NCI-H187 treated with DMSO at 0.1 percent for 48 hours (cell line): ENCODE measurements at places on chromosomes 5 and 9.

GRCh38 chr5:39015743-39016586, 58.2 kb downstream of the RICTOR start:
- no peak for DNase-seq

DNA sequence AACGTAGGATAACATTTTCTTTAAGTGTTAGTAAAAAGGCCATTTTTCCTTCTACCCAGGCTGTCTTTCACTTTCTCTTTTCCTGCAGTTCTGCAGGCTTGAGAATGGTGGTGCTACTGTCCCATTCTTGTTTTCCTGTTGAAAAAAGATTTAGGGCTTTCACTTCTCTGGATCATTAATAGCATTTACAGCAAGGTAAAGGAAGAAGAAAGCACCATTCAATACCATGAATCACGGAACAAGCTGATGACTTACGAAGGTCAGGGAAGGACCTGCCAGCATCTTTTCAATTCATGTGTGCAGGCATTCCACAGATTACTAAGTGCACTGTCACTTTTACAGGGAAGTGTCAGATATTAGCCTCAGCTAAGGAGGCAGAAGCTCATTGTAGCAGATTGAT, 292.8 kb downstream of the YTHDC2 start:
- DNase-seq = no peak

DNA sequence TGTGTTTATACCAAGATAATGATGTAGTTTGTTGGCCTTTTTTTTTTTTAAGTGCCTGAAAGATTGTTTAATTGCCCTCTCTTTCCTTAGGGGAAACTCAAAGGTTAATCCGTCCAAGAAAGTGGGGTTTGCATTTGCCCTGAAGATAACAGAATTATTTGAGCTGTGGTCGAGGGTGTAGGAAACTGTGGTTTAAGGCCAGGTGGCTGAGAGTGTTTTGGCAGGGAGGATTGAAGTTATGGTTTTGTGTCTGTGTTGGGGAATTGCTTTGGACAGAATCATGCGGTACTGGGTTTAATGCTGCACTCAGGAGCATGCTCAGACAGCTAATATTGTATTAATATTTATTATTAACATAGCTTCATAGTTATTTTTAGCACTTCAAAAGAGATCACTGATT, 509.8 kb downstream of the EBF1 start:
- DNase-seq = no peak

DNA sequence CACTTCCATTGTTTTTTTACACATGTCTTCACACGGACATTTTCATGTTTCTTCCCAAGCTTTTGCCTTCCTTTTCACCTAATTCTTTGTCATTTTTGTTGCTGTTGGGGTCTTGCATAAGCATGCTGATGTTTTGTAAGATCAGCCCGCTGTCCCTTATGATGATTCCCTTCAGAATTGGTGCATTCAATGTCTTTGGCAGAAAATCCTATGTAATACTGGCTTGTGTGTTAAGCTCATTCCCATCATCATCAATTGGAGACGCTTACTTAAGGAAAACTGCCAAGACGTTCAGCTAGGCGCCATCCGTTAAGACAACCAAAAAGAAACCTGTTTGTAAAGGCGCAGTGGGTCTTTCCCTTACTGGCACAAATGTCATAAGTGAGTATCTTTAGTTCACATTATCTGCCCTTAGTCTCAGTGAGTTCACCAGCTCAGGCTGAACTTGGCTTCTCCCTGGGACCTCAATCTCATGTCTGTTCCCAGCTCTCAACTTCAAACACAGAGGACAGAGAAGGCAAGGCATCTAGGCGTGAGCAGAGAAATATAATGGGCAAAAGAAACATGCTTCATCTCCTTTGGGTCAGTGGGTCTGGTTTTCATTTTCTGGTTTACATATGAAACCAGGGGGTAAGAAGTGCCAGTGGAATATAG, 97.9 kb downstream of the EFNA5 start:
- DNase-seq = no peak

DNA sequence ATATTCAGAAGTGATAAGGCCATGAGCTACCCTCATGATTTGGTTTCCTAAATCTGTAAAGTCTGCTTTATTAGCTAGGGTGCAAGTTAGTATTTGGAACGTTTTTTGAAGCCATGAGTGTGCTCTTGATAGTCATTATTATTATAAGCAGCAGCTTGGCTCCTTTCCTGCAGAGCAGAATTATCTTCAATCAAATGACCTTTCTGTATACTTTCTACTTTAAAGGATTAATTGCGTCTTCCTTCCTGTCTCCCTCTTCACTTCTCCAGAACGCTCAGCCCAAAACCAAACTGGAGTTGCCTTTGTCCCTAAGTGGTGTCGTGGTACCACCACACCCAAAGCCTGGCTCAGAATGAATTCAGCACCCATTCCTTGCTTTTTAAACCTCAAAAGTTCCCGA, 211.3 kb downstream of the ARHGAP26 start:
- DNase-seq = no peak

DNA sequence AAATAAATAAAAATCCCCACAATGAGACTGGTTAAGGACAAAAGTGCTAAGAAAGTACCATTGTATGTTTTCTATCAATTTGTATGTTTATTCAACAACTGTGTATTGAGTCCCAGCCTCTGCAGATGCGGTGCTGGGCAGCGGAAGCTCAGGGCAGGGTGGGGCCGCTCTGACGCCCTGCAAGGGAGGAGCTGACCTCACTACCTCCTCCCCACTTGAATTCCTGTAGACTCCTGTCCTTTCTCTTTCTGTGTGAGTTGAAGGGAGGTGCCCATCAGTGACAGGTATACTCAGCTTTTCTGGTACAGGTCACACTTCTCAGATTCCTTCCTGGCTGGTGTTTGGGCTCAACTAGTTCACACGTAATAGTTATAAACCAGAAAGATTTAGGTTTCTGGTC, 27.0 kb downstream of the ANGPTL2 start:
- DNase-seq = no peak

DNA sequence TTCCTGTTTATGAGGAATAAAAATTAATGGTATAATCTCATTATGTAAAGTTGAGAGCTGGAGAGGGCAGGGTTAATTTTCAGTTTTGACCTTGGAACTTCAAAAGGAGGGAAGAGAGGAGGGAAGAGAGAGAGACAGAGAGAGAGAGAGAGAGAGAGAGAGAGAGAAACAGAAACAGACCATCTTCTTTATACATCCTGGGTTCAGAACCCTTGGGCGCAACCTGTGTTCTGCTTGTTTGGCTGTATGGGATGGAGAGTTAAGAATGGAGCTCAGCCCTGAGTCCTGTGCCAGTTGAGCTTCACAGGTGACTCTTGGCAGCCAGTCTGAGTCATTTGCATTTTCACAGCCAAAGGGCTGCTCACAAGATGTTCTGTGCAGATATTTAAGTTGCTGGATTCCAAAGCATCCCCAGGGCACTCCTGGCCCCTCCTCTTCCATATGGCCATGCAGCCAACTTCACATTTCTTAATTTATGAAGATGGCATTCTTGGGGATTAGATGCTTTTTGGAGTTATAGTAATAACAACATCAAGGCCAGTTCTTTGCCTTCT, 143.5 kb downstream of the CARTPT start:
- DNase-seq = no peak

DNA sequence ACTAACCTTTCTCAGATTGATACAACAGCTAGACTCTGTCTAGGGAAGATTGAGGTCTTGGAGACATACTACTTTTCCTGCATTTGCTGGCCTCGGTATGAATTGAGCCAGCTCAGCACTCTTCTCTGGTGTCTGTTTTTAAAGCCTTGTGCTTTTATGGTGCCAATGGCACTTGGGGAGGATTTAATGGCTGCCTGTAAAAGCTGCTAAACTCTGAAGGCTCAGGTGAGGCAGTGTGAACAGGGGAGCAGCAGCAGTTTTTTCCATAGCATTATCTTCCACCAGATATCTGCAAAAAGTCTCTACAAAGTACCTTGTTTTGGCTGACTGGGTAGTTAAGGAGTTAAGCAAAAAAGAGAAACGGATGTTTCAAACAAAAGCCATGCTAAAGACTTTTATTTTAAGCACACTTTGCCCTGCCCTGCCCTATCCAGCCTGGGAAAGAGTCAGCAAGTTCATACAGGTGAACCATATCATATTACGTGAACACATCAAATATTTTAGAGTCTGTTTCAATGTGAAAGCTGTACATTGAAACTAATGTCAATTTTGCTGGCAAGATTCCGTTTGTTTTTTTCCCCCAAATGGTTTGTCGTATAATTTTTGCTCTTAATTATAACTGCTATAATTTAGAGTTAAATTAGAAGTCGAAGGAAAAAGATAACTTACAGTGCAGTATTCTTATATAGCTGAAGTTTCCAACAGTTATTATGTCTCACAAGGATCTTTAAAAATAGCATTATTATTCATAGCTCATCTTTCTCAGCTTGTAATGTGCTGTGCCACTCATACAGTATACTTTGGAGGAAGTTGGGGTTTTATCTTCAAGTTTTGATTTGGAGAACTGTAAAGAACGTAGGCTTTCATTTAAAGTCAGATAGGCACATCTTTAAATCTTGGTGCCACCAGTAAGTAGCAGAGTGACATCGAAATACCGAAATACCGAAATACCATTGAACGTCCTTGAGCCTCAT, 424.1 kb upstream of the CD180 start:
- DNase-seq = no peak

- no peak for DNase-seq
Observed at GRCh38 chr5:18068826-18069225, 434.6 kb downstream of the TAF11L14 start.

DNA sequence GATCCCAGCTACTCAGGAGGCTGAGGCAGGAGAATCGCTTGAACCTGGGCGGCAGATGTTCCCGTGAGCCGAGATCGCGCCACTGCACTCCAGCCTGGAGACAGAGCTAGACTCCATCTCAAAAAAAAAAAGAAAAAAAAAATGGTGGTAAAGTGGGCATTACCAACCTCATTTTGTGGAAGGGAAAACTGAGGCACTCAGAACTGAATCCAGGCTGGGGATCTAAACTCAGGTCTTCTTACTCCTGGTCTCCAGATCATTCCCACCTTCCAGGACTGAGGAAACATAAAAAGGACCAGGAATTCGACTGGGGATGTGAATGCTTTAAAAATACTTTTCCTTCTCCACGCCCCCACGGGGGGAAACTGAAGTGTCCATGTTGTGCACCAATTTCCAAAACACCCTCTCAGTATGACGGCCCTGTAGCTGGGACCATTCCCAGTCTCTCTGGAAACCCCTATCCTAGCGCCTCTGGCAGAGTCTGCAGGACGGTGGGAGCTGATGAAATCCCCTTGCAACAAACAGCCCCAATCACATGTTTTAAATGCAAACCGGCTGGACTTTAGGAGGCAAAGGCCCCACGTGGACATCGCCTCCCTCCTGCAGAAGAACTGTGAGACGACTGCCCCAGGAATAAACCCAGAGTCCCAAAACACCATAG, 8.9 kb upstream of the AKNA start:
- DNase-seq = no peak

DNA sequence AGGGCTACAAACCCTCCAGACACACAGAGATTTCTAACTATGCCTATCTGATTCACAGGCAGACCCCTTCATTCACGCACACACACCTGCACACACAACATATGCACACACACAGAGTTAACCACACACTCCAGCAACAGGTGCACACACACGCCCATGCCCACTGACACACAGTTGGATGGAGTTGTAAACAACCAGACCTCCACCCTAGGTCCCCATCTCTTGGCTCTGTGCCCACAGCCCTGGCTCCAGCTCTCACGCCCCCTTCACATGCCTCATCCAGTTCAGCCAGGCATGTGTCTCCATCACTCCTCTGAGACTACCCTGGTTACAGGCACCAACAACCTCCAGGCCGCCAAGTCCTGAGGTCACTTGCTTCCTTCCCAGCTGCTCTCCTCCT, 61.1 kb downstream of the PSD2 start:
- no peak for DNase-seq

GRCh38 chr5:74415695-74416102, 224.8 kb downstream of the ENC1 start:
- no peak for DNase-seq

DNA sequence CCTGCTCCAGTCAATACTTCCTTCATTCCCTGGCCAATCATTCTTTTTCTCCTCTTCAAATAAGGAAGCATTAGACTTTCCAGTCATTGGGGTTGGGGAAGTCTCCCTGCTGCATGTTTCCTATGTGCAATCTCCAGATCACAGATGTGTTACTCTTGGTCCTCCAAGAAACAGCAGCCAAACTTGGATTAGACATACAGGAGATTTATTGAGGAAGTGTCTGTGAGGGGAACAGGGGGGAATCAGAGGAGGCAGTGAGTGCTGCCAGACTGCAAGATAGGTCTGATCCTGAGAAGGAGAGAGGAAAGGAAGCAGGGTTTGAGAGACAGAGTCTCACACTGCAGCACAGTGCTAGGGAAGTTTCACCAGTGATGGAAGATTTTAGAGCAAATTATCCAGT, 40.6 kb upstream of the SLIT3 start:
- no peak for DNase-seq

DNA sequence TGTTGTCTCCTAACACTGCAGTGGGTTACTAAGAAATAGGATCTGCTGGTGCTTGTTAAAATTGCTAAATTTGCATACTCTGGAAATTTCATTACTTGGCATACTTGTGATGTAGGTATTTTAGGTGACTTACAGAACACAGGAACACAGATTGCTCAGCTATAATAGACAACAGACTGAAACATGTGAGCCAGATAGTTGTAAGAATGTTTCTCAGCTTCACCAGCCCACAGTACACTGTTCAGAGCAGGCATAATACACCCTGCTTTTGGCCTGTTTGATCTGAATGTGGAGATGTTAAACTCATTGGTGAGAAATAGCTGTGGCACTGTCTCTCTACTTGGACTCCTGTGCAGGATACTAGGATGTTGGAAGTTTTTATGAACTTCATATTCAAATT, 275.7 kb downstream of the CSNK1G3 start:
- DNase-seq = no peak

DNA sequence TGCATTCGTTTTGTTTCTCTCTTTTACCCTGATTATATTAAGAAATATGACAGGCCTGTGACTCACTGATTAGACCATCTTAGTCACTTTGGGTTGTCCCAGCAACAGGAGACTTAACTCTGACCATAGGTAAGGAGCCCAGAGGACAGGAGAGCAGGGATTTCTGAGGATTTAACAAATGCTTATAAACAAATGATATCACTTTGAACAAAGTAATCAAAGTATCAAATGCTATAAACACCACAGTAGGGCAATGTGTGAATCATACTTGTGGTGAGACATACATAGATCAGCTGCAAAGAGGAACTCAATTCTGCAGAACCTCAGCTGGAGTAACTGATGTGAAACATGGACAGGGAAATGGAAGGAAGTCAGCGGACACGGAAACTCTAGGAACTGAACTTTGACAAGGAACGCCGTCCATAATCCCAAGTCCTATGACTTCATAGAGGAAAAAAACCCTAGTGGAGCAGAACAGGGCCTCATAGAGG, 190.6 kb upstream of the MSX2 start:
- DNase-seq = no peak

- no peak for DNase-seq
Observed at GRCh38 chr5:89064054-89064453, 181.1 kb upstream of the MEF2C start.

GRCh38 chr5:31551878-31552277, 19.8 kb downstream of the C5orf22 start:
- DNase-seq = no peak

DNA sequence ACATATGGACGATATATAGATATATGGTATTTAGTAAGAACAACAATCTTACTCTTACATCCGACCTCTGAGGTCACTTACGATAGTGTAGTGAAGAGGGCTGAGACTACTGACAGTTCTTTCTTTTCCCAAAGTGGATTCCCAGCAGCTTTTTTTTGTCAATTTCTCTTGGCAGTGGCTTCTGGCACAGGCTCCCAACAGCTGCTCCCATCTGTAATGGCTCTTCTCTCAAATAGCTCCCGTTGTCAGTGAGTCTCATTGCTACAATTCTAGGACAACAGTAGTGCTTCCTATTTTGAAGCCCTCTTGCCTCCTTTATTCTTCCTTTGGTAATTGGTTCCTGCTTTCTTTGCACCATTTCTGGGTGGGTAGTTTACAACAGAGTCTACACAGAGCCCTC, 68.4 kb downstream of the SLC25A46 start:
- no peak for DNase-seq
